ENCODE measurements at places on chromosomes 12 and 14.

DNA sequence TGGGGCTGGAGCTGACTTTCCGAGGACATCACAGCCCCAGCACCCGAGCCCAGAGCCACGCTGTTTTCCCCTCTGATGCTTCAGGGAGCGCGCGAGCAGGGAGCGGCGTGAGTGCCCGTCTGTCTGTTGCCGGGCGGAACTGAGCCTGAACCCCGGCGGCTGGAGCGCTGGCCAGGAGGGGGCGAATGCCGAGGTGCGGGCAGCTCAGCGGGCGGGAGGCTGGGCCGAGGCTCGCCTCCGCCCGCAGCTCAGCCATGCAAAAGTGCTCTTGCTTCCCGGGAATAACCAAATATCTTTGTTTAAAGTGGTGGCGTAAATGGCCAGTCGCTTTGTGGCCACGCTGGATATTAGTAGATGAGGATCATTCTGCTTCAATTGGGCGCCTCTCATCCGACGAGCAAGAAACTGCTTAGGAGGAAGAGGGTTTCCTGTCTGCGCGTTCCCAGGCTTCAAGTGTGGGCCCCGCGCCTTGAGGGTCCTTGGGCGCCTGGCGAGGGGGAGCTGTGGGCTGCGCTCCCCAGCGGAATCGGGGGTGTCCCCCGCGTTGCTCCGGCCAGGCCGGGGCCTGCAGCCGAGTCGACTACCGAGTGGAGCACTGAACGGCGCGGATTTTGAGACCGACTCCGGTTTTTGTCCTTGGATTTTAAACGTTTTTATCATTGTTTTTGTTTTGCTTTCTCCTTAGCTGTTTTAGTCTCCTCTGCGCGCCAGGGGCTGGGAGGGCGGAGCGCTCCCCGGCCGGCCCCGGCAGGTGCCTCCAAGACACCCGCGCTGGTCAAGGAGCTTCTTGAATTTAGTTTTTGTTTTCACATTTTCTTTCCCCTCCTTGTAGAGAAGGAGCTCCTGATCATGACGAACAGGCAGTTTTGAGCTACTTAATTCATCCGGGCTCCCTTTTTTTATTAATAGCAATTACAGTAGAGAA, 831 bp upstream of the NKX2-1 start:
- DNase-seq: no peak

GRCh38 chr14:61203081-61203753, 77.9 kb downstream of the TMEM30B start:
- DNase-seq: no peak

DNA sequence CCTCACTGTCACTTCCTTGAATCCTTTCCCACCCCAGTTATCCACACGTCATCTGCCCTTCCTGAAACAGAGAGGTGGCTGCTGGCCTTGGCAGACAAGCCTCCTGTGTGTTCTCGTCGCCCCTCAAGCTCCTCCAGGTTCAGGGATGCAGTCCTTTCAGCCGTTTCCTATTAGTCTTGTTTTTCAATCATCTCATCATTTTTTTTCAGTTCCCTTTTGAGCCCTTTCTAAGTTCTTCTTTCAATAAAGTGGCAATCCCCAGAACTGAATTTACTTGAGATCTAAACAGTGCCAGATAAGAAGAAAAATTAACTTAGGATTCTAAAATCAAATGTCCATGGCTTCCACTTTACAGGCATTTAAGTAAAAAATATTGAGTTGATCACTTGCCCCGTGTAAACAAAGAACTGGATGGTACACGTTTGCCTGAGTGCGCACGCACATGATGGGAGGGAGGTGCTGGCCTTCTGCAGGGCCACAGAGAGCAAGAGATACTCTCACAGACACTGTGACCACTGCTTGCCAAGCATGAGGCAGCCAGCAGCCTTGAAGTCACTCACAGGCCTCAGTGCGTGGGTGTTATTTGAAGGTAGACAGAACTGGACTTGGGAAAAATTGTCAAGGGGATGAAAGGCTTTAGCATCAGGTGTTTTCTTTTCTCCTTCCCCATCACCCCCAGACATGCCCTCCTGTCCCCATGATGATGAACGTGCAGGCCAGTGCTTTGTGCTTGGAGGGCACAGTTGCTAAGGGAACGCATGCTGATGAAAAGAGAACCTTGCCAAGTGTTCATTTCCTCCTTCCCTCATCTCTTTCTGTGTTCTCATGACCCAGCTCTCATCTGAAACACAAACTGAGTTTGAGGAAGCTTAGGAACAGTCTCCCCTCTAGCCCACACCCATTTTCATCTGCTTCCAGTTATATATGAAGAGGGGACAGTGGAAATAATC, 408.3 kb downstream of the EGLN3 start:
- no peak for DNase-seq

- peak; percentile 29 for DNase-seq
These were observed 21.3 kb downstream of the LRRIQ1 start for GRCh38 chr12:85057370-85057963.

DNA sequence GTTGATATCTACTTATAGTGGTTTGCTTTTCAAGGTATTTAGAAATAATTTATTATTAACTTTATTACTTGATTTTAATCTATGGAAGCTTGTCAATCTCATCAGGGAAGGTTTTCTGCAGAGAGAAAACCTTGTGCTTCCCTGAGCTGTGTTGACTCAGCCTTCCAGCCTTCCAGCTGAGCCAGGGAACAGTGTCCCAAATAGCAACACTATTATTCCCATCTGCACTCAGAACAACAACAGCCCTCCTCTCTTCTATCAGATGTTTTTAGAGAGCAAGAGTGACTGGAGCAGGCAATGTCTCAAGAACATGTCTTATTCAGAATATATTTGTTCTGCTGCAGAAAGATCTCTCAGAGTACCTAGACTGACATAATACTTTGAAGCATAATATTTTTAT, 389.9 kb upstream of the GARIN6 start:
- no peak for DNase-seq

- no peak for DNase-seq
These were observed 147.5 kb downstream of the CFAP54 start for GRCh38 chr12:96636895-96637294.

GRCh38 chr12:128729628-128730121, 94.1 kb downstream of the SLC15A4 start:
- DNase-seq: no peak

DNA sequence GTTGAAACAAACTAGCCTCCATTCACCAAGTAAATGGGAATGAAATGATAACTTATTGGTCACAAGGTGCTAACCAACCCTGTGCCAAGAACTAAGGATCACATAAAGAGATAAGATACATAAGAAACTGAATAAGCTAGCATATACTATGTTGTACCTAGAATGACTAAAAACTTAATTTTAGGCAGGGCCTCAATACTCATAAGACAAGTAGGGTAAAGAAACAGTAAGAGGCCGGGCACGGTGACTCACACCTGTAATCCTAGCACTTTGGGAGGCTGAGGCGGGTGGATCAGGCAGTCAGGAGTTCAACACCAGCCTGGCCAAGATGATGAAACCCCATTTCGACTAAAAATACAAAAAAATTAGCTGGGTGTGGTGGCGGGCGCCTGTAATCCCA, 17.7 kb downstream of the GDF11 start:
- no peak for DNase-seq

- no peak for DNase-seq
These were observed 24.6 kb upstream of the NCOR2 start for GRCh38 chr12:124592050-124592449.

DNA sequence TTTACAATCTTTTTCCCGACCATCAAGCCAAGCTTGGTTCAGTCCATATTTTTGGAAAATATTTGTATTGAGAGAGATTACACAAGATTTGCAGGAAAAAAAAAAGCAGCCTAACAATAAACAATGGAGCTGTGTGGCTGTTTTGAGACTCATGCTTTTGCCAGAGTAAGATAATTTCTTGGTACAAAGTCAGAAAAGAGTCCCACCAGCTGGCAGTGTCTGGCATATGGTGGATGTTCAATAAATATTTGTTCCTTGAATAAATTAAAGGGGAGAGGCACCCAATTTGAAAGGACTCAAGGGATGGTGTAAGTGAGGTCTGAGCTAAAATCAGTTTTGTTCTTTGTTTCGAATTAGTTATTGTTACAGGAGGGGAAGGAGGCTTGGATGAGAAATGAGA, 78.1 kb upstream of the RPH3A start:
- no peak for DNase-seq

- no peak for DNase-seq
These were observed 84.7 kb downstream of the SAMD4A start for GRCh38 chr14:54651649-54652048.

DNA sequence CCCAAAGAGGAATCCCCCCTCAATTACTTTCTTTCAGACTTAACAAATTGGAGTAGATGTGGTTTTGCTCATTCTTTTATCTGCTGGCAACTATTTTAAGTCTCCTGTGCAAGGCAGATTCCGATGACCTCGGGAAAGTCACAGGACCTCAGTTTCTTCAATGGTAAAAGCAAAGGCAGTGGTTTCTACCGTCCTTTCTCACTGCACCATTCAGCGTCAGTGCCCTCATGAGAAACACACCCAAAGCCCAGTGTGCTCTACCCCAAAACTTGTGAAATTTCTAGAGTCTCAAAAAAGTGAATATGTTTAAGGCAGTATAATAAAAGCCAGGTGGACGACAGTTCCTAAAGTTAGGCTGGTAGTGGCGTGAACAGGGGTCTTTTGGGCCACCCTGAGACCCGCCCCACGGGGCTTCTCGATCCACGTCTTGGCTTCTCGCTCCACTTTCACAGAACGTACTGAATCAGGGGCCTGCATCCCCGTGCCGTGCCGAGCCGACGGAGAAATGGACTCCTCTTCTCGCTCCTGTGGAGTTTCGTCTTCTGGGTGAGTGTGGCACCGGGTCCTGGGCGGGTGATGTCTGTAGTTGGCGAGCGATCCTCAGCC, 1.3 kb upstream of the ARHGAP5 start:
- DNase-seq: peak; percentile 18

GRCh38 chr12:48160807-48161206, 3.5 kb upstream of the ASB8 start:
- DNase-seq: no peak

DNA sequence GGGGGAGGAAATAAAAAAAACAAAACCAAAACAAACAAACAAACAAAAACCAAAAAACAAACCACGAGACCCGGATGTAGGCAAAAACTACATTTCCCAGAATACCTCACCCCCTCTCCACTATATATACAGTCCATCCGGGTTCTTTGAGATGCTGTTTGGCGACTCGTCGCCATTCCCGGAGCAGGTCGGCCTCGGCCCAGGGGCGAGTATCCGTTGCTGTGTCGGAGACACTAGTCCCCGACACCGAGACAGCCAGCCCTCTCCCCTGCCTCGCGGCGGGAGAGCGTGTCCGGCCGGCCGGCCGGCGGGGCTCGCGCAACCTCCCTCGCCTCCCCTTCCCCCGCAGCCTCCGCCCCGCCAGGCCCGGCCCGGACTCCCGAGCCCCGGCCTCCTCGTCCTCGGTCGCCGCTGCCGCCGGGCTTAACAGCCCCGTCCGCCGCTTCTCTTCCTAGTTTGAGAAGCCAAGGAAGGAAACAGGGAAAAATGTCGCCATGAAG, at the start of gene RNF10:
Gene RNF10, plus strand, starts transcription at position 154 of the 500 bp plus-strand sequence. CDS start 456 bp downstream, outside the sequence.
- peak; percentile 93 for DNase-seq

DNA sequence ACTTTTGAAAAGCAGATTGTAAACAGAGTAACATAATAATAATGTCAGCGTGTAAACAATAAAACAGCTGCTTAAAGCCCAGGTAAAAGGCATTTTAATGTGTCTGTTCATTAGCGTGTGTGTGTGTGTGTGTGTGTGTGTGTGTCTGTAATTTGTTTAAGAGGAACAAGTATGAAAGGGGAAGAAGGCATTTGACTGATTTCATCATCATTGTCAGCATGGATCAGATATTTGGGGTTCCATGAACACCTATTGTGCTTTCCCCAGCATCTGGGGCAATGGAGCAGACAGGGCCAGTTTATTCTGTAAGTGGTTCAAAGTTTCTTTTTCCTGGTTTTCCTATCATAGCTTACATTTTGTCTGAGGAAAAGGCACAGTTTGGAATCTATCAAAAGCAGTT, 28.9 kb downstream of the SLC25A21 start:
- DNase-seq: no peak

DNA sequence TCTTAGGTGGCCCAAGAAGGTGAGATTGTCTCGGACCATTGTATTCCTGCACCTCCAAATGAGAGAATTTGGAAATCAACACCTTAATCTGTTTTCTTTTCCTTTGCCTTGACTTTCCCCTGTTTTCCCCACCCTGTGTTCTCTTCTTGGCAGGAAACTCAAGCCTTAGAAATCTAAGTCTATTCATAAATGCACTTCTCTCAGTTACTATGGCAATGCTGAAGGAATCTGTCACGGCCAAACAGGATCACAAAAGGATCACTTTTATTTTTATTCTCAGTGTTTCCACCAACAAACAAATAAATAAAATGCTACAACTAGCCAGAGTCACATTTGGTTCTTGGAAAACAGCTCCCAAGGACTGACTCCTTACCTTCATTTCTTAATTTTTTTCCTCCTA, 270.5 kb downstream of the BCAT1 start:
- DNase-seq: no peak

Data from CD4-positive, alpha-beta T cell treated with Interleukin-17A for 1 hour (primary cell).